Activated CD4-positive, alpha-beta T cell treated with anti-CD3 and anti-CD28 coated beads for 36 hours (primary cell): ENCODE measurements at places on chromosomes 1 and 21.

DNA sequence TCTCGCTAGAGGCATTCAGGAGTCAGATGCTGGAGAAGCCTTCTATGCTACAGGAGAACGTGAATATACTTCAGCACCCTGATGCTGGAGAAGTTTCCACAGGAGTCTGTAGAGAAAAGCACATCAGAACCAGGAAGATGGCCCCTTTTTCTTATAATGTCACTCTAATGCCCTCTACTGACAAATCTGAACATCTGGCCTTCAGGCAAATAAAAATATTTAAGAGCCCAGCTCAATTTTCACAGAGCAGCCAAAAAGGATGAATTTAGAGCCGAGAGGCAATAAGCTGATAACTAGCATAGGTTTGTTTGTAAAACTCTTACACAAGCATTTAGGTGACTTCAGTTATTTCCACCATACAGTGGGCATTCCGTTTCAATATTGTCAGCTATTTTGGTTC is 3.8 kb upstream of the RRP15 start:
- no peak for DNase-seq

- DNase-seq = no peak
These were observed 33.8 kb upstream of the EYA3 start for GRCh38 chr1:28122183-28122582.

DNA sequence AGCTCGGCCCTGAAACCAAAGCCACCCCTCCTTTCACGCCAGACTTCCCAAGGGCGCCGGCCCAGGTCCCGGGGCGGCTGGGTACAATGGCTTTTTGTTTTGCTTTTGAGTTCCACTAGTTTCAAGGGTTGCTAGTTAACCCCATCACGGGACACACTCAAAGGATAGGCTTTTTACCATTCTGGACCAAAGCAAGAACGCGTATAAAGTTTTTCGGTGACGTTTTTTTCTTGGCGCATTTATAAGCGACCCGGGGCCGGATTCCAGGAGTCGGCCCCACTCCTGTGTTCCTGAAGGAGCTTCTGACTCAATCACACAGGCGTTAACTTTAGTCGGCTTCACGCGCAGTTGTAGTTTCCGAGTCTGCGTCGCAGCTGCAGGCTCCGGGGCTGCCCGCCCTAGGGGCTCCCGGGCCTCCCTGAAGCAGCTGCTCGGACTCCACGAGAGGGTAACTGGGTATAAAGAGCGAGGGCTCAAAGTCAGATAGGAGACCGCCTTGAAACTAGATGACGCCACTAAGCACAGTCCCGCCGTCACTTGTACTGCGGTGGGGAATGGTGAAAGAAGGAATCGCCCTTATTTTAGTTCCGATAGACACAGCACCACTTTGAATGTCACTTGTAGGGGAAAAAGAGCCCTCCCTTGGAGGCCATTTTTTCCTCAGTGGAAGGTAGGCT is 707 bp upstream of the KLHL21 start:
- DNase-seq = peak; percentile 73

- no peak for DNase-seq
These were observed 1392.9 kb downstream of the BRINP3 start for GRCh38 chr1:189084811-189085210.

DNA sequence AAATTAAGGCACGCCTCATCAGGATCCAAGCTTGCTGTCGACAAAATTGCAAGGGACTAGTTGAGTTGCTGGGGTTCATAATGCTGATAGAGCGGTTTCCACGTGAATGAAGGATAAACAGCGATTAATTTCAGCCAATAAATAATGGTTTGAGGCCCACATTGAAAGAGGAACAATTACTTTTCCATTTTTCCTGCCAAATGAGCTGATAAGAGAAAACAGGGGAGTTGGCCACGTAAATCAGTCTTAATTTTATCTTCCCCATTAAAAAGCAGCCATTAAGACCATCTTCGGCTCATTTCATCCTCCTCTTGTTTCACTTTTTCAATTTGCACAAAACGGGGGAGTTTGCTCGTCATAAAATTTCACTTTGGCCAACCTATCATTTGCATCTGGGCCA is 235.5 kb upstream of the RRP15 start:
- DNase-seq = no peak

DNA sequence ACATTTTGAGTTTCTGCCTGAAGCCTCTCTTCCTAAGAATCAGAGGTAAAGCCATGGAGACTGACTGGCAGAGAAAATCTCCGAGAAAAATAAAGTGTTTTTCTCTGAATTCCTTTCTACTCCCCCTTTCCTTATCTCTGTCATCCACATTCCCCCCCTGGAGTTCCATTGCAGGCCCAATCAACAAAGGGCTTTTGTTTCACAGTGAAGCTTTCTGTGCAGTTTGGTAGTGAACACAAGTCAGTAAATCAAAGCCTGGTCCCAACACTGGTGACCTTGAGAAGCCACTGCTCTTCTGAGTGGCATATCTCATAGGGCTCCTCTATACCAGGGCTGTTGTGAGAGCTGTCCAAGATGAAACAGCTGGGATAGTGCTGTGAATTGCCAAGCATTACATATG is 228.4 kb downstream of the SEC16B start:
- DNase-seq = no peak

DNA sequence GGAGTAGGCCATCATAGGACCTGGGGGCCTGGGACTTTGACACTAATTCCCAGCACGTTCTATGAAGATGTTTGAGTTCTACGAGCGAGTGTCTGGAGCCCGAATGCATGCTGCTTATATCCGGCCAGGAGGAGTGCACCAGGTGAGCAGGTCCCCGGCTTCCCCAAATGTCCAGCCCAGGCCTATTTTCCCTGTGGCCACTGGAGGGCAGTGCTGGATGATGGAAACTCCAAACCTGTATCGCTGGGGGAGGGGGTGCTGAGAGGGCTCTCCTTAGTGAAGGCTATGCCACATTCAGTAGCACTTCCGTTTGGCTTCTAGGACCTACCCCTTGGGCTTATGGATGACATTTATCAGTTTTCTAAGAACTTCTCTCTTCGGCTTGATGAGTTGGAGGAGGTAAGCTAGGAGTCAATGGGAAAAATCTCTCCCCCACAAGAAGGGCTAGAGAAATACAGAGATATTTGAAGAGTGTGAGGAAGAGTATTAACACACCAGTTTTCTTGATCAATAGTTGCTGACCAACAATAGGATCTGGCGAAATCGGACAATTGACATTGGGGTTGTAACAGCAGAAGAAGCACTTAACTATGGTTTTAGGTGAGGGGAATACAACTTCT is 5.2 kb upstream of the FCER1G start:
- DNase-seq = peak; percentile 85

DNA sequence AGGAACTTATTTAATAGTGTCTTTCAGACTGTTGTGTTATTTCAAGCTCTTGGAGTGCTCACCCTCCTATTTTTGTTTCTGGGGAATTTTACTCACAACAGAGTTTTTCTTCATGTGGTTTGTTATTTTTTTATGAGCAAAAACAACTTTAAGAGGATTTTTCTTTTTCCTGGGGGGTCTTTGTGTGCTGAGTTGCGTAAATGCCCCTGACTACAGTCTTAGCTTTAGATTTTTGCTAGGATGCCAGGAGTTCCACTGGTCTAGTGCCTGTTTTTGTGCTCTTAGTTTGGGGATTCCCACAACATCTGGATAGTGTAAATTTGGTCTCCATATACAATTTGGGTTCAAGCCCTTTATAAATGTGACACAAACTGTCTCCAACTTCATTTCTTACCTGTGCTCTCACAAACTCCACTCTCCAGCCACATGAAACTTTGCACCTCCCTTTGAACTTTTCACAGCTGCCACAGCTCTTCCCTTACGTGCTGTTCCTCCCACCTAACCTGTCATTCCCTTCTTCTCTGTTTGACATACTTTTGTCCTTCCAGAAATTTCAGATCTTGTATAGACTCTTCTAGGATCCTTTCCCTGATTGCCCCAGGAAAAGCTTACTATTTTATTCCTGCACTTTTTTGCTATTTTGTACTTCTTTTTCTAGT is 180.2 kb downstream of the CRB1 start:
- no peak for DNase-seq

DNA sequence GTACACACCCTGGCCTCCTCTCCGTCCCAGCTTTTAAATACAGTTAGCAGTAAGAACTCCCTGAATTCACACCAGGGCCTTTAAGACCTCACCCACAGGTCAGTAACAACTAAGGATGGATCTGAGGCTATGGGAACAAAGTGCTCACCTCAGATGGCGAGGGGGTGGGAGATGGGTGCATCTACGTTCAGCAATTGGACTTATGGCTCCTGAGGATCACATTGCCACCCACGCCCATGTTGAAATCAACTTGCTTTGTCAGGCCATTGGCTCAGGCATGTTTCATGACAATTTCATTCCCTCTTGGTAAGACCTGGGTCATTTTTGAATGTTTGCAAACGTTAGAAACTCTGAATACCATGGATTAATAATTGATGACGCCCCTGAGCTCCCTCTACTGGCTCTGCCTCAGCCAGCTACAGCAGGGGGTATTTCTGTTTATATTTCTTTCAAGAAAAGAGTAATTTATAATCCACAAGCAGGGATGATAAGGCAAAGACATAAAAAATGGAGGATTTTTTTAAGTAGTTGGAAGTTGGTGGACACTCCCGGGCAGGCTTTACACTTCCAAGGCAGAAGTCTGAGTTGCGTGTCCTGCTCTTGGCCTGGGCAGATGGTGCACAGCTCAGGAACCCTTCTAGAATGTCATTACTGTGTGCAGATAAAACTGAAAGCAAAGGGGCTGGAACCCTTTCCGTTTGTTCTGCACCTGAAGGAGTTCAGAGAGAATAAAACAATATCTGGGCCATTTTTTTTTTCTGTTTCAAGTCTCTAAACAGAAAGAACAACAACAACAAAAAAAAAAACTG is 13.7 kb upstream of the LBR start:
- no peak for DNase-seq
